ENCODE measurements at places on chromosomes 5 and 9.

DNA sequence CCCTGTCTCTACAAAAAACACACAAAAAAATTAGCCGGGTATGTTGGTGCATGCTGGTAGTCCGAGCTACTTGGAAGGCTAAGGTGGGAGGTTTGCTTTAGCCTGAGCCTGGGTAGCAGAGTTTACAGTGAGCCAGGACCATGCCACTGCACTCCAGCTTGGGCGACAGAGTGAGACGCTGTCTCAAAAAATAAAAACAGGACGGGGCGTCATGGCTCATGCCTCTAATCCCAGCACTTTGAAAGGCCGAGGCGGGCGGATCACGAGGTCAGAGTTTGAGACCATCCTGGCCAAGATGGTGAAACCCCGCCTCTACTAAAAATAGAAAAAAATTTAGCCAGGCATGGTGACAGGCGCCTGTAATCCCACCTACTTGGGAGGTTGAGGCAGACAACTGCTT lies 40.3 kb downstream of the UBE2D2 start:
- no peak for DNase-seq

DNA sequence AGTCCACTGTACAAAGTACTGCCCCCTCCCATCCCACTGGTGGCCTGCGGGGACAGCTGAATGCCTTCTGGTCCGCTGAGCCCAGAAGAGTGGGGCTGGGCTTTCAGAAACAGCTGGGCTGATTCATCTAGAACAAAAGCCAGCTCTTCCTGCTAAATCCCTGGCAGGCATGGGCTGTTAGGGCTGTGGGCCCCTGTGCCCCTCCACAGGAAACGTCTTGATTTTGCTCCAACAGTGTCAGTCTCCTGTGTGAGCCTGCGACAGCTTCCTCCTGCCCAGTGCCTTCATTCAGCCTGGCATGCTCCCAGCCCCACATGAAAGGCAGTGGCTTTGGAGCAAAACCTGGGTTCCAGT lies 6.9 kb upstream of the GSN start:
- no peak for DNase-seq

DNA sequence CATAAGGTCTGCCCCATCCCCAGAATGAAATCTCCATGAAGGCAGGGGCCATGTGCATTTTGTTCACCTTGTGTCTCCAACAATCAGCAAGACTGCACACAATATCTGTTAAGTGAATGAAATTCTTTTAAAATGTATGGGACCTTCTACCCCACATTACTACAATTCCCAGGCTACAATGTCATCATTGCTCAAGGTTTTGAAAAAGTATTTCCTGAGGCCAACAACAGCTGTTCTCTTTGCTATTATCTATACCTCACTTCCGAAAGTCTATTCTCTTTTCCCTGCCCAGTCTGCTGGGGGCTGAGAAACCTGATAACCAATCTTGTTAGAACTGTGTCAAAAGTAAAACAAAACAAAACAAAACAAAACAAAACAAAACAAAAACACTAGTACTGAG lies 29.2 kb downstream of the HOMER1 start:
- no peak for DNase-seq

- DNase-seq: no peak
These were observed 272.1 kb downstream of the HINT1 start for GRCh38 chr5:130893006-130893405.

GRCh38 chr9:36328798-36329411 lies 70.7 kb upstream of the GNE start:
- no peak for DNase-seq

GRCh38 chr9:98634685-98635336 lies 73.9 kb downstream of the GABBR2 start:
- DNase-seq: no peak

- DNase-seq: no peak
These were observed 16.7 kb downstream of the TJP2 start for GRCh38 chr9:69190863-69191181.

DNA sequence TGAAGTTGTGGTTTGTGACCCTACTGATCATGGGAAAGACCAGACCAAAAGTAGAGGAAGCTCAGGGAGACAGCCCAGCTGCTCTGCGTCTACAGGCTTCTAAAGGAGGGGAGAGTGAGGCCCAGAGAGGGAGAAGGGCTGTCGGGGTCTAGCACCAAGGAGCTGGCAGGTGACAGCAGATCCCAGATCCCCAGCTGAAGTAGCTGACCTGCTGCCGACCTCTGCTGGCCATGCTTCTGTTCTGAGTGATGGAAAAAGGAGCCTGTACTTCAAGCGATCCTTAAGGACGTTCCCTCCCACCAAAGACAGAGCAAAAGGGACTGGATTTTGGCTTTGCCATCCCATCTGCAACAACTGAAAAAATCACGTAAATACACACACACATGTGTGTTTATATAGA lies 22.7 kb upstream of the QSOX2 start:
- no peak for DNase-seq

- DNase-seq: no peak
These were observed 486.0 kb downstream of the ENC1 start for GRCh38 chr5:74154526-74154925.

DNA sequence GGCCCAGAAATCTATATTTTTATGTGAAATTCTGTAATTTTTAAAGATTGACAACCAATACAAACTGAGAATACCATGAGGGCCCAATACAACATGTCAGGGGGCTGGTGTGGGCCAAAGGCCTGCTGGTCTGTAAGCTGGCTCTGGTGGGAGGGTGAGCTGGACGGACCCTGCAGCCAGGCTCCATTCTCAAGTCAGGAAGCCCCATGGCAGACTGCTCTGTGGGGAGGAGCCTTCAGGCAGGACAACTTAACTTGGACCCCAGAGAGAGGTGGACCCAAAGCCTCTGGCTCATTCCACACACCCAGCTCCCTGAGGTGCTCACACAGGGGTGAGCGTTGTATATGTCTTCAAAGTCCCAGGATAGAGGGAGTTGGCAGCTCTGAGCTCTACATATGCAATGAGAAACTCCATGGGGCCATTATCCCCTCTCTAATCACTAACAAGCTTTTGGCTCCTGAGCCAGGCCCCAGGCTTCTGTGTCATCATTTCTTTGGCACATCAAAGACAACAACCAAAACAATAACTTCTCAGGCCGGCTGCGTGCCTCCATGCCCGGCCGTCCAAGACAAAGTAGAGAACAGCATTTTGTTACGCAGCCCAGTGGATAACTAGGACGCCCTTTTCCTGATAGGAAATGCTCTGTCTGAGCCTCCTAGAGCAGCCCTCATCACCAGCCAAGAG lies 6.4 kb downstream of the SEPTIN8 start:
- no peak for DNase-seq

- no peak for DNase-seq
These were observed 353.2 kb downstream of the PRR16 start for GRCh38 chr5:120817044-120817985.

- no peak for DNase-seq
These were observed 66.0 kb upstream of the TAF1L start for GRCh38 chr9:32701321-32702022.

DNA sequence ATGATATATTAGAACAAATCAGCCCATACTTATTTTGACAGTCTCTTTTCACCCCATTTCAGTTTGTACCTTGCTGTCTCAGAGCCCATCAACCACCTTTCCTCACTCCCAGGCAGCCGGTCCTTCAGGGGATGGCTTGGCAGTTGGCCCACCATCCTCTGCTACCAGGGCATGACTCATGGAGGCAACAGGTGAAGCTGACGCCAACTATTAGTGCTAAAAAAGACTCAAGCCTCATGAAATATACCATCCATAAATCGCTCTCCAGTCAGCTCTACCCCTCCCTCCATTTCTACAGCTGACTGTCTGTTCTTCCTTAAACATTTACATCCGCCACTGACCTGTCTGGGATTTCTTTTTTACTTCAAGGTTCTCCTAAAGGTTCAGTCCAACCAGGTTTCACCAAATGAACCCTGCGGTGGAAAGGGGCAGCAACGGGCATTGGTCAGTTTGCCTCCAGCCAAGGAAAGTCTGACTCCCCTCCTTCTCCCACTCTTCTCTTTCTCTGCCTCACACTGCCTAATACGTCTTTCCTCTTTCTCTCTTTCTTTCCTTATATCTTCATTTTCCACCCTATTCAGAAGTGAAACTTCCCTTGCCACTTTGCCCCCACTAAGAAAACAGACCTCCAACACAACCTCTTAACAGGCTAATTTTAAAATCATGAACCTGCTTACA lies 439.1 kb downstream of the RAB3C start:
- no peak for DNase-seq

DNA sequence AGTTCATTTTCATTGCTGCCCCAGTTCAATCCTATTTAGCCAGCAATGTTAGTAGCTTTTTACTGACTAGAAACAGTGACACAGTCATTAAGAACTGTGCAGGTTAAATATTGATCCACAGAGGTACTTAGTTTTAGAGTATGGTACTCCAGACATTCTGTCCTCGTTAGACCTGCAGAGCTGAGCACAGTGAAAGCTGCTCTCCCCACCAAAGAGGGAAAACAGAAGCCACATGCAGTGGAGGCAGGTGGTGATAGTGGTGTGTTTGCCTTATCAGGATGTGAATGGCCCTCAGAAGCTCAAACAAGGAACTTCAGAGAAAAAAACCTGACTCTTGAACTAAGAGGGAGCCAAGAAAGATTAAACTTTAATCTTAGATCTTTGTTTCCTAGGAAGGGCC lies 75.5 kb downstream of the UNC13B start:
- DNase-seq: no peak

DNA sequence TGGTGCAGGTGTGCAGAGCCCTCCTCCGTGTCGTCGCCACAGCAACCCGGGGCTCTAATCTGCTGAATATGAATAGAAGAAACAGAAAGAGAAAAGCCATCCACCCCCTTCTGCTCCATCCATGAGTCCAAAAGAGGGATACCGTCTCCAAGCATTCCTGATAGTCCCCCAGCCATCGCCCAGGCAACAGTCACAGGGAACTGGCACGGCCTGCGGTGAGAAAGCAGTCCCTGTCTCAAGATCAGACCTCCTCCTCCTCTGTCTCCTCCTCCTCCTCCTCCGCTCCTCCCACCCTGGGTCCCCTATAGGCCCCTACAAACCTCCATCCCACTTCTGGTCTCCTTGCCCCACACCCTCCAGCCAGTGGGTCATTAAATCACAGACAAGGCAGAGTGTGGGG lies 308.1 kb upstream of the MPDZ start:
- no peak for DNase-seq

GRCh38 chr9:38024036-38024681 lies 44.9 kb downstream of the SHB start:
- no peak for DNase-seq

GRCh38 chr9:88321764-88322163 lies 66.5 kb upstream of the SPIN1 start:
- DNase-seq: no peak

DNA sequence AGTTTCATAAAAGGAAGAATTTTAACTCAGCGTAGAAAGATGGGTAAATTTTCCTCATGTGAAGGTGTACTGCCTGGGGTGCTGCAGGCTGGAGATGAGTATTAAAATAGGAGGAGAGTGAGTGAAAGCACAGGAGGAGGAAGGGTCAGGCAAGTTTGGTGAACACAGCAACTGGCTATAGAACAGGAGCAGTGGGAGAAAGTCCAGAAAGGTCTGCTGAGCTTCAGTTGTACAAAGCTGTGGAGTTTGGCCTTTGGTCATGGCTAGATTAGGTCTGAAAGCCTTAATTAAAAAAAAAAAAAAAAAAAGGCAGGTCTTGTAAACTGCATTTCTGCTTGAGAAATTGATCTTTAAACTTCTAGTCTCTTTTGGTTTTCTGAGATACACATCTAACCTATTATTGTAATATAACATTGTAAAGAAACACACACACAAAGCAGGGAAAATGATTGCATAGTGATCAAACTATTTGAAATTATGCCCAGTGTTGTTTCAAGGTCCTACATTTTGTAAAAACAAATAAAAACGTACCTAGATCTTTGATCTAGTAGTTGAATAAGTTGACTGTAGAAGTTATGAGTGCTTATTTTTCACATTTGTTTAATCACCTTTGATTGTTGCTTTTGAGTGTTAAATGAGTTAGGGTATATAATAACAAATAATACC lies 43.6 kb downstream of the MAP3K1 start:
- no peak for DNase-seq

Data from activated T-cell treated with anti-CD3 and anti-CD28 coated beads, Interleukin-2, amount 50 U/mL, for 48 hours (primary cell).